ENCODE measurements at places on chromosomes 1 and 21.
A peak's percentile ranks its signal among the peaks of the same experiment; 100 is the strongest.

GRCh38 chr1:42974767-42975437, 16.2 kb upstream of the SLC2A1 start:
- DNase-seq, result no peak

DNA sequence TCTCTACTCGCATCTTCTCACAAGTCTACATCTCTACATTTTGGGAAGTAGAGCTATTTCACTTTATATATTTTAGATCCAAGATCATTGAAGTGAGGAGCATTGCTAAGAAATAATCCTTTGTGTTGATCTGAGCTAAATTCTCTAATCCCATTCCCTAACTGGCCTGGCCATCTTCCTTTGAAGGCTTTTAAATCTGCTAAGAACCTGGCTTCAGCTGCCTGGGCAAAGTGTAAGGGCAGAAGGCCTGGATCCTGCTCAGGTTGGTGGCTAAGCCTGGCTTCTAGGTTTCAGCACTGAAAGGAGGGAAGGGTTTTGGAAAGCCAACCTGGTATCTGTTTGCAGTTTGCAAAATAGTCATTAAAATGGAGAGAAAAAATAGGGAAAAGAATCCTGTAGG, 167.6 kb downstream of the BRINP2 start:
- no peak for DNase-seq

- DNase-seq, result no peak
Measured at GRCh38 chr1:244068567-244068966, 17.5 kb downstream of the ZBTB18 start.

GRCh38 chr21:28207436-28208173, 785.1 kb downstream of the LTN1 start:
- no peak for DNase-seq

DNA sequence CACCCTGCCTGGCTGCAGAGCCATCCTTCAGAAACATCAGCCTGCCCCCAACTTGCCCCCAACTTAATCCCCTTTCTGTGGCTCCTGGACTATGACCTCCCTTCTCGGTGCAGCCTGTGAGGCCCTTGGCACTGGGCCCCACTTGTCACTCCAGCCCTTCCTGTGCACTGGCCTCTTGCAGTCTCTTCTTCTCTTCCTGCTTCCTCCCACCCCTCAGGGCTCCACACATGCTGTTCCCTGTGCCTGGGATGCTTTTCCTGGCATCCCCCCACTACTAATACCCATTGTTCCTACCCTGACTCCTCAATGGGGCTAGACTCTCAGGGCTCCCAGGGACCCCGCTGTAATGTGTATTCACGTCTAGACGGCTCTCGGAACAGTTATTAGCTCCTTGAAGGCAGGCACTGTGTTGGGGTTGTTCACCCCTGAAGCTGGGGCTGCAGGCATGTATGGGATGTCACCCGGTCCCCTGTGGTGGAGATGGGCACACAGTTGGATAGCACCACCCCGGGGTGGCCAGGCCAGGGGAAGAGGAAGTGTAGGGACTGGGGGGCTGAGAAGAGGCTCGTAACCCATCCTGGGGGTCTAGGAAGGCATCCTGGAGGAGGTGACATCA, 4.5 kb downstream of the LDLRAD1 start:
- no peak for DNase-seq

GRCh38 chr1:38371505-38371844, 324.9 kb upstream of the POU3F1 start:
- no peak for DNase-seq

DNA sequence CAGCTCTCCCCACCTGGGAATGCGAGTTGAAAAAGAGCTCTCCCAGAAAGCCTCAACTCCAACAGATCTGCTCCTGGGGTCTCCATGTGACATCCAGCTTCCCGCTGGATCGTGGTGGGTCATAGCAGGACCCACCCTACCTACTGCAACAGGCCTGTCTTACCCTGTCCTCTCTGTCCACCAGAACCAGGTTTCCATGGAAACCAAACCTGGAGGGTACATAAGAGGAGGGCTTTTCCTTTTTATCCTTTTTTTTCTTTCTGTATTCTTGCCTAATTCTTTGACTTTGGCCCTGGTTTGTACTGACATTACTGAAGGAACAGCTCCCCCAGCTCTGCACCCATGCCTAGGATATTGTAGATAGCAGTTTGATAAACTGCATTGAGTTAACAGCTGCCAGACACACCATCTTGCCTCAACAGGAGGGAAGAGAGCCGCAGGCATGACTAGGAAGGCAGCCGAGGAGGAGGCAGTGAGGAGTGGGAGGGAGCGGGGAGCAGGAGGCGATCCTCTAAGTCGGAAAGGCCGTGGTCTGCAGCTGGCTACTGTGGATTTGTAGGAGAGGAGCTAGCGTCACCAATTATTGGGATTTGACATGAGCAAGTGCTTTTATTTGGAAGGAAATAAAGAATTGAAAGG, 9.7 kb upstream of the FMOD start:
- DNase-seq, result no peak

GRCh38 chr1:223714849-223715603, 2.7 kb downstream of the CAPN2 start:
- DNase-seq, result peak; percentile 93

DNA sequence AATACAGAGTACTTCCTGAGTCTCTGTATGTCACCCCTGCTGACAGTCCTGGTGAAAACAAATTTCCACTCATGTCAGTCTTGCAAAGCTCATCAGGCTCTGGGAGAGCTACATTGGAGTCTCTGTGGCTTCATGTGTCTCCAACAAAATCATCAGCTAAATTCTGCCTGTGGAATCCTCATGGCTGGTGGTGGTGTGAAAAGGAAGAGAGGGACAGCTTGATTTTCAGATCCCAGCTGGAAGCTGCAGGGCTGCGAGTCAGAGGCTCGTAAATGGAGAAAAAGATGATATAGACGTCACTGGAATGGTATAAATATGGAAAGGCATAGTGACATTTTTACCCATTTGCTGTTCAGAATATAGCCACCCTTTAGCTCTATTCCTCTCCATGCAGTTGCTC, 150.2 kb downstream of the ASTN1 start:
- no peak for DNase-seq

- DNase-seq, result no peak
Measured at GRCh38 chr1:156546267-156546666, 26.1 kb downstream of the IQGAP3 start.

DNA sequence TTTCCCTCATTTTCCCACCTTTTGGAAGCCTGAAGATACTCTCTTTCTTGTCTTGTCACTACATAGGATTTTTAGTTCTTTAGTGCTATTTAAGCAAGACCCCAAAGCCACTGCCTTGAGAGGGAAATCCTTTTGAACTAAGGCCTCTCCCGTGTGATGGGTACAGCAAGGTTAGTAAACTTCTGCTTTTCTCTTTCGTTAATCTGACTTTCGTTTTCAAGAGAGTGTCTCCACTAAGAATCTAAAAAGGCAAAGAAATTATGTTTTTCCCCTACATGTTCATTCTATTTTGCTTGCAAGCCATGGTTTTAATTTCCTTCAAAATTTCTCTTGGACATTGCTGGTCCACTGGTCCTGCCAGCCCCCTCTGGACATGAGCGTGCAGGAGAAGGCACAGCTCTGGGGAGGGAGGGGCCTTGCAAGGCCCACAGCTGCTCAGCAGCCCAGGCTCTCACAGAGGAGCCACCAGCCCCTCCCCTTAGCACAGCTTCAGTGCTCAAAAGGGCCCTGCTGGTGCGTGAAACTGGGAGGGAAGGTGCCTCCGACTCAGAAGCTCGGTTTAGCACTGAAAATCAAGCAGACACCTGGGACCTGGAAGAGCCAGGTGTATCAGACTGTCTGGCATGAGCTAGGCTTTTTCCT, 210.9 kb upstream of the GALNT2 start:
- no peak for DNase-seq

- peak; percentile 93 for DNase-seq
Measured at GRCh38 chr21:29342363-29342957, 43.7 kb downstream of the BACH1 start.

- peak; percentile 23 for DNase-seq
Measured at GRCh38 chr1:161502641-161503393, 2.4 kb upstream of the FCGR2A start.

GRCh38 chr1:167105271-167106118, 11.6 kb downstream of the STYXL2 start:
- DNase-seq, result no peak

- no peak for DNase-seq
Measured at GRCh38 chr1:14366091-14367018, 232.1 kb upstream of the KAZN start.

GRCh38 chr1:7613851-7614205, 157.3 kb upstream of the VAMP3 start:
- DNase-seq, result no peak

- peak; percentile 6 for DNase-seq
Measured at GRCh38 chr1:37177230-37177864, 143.0 kb upstream of the GRIK3 start.

DNA sequence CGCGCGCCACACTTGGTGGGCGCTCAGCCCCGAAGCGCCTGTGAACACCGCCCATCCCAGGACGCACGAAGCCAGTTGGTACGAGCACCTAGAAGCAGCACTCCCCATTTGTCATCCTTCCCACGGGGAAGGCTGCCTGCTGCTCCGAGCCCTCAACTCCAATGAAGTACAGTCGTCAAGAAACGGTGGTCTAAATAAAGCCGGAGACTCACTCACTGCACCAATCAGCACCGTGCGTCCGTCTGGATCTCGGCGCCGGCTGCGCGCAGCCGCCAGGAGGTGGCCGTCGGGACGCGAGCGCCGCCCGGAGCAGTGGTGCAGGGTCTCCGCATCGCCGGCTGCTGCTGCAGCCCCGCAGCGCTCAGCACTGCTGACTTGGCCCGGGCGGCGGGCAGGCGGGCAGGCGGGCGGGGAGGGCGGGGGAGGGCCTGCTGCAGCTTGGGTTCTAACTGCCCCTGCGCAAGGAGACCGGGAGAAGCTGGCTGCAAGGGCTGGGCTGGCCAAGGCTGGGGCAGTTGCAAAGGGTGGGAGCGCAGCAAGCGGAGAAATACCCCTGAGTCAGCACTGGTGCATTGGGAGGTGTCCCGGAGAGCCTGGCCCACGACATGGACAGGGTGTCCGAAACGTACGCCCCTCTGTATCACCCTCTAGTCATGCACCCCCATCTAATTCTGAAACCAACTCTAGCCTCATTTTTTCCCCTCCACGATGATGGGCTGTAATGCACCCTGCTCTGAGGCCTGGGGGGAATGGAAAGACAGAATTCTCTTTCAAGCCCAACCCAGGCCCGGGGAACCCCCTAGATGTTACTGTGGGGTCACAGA, 35.8 kb upstream of the H6PD start:
- DNase-seq, result no peak

GRCh38 chr21:29189353-29189752, 58.9 kb downstream of the MAP3K7CL start:
- no peak for DNase-seq

- peak; percentile 28 for DNase-seq
Measured at GRCh38 chr1:42927920-42928505, 30.7 kb downstream of the SLC2A1 start.

DNA sequence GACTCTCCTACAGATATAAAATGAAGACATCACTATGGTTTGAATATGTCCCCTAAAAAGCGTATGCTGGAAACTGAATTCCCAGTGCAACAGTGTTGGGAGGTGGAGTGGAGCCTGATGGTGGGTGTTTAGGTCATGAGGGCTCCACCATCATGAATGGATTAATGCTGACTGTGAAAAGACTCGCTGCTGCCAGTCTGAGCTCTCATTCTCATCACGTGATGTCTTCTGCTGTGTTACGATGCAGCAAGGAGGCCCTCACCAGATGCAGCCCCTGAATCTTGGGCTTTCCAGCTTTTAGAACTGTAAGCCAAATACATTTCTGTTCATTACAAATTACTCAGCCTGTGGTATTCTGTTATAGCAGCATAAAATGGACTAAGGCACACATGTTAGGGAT, 73.8 kb upstream of the PPP2R5A start:
- DNase-seq, result no peak

- DNase-seq, result peak; percentile 68
Measured at GRCh38 chr1:23544444-23545389, 13.7 kb upstream of the E2F2 start.

- no peak for DNase-seq
Measured at GRCh38 chr1:30879126-30879786, 29.3 kb downstream of the SDC3 start.

DNA sequence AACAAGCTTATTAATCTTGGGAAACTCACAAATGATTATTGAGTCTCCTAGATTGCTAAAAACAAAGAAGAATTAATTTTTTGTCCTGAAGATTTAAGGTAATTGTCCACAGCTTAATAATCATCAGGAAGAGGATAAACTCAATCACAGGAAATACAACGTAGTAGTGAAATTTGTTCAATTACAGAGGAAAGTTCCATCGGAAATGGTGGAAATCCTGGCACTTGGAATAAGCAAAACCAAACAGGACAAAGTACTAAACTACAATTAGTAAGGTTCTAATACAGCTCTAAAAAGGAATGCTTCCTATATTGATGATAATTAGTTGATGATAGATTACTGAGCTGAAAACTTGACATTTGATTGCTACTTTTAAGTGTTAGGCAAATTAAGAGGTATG, 485.4 kb downstream of the USP25 start:
- DNase-seq, result no peak

DNA sequence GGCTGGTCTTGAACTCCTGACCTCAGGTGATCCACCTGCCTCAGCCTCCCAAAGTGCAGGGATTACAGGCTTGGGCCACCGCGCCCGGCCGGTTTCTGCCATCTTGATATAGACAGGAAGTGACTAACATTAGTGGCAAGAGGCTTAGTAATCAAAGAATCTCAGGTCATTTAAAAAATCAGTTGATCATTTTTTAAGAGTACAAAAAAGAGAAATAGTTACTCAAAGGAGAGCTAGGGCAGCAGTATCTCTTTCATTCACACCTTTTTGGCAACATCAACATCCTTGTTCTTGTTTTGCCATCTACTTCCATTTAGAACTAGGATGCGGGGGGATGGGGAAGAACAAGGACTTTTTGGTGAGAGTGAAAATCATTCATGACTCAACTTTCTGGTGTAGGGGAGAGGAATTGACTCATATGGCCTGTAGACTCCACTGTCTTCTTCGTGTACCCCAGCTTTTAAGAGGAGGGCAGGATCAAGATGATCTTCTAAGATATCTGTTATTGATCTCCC, 8.8 kb downstream of the FCRLB start:
- peak; percentile 73 for DNase-seq

DNA sequence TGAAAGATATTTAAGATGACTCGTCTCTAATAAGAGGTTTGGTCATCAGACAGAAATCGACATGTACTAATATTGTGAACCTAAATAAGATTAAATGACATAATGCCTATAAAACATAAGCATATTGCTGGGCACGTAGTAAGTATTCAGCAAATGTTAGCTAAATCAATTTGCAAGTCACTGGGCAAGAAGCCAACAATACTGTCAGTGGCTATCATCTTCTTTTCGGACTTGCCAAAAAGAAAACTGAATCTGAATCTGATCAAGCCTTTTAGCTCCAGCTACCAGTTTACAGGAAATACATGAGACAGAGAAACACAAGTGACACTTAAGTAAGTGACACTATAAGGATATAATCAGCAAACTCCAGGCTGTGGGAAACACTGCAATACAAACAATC, 46.0 kb downstream of the RPL5 start:
- DNase-seq, result no peak

- DNase-seq, result no peak
Measured at GRCh38 chr1:244854865-244855578, 9.3 kb downstream of the HNRNPU start.

Measured in foreskin keratinocyte (primary cell).